ENCODE measurements at places on chromosomes 5 and 9. TPM values are rescaled to one million over a fixed set of nuclear protein-coding genes. Genes with fewer than 3 reads are reported as not detected.

DNA sequence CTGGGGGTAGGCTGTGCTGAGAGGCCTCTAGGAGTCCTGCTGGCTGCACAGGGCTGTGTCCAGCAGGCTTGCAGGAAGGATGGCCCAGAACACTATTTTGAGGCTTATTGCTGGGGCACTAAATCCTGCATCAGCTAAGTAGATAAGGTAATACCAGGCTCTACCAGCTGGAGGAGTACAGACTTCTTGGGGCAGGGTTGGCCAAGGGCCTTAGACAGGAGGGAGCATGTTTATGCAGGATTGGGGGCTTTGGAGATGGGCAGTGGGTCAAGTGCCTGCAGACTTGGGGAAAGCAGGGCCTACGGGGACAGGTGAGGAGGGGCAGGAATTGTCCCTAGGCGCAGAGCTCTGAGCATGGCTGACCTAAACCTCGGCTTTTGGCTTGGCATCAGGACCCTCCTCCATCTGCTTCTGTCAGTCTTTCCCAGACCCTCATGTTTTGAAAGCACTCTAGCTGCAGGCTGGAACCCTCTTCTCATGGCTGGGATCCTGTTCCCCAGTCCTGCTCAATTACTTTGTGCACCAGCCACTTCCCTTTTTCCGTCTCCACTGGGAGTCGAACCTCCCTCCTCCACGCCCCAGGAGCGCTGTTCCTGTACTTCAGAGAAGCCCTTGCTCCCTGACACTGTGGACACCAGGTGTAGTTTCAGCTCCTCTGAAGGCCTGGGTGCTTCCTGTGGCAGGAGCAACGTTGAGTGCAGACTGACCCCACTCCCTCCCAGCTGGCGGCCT lies 61.0 kb upstream of the SPTLC1 start:
- DNase-seq, result no peak
- H3K27me3 ChIP-seq, result peaks cover 3% of the 10 kb centered on the region
- H3K4me1 ChIP-seq, result peaks cover 13% of the 10 kb centered on the region
- no peak overlapping the region for H3K4me3 ChIP-seq
- H3K36me3 ChIP-seq, result no peaks in the 10 kb centered on the region

- no peak for DNase-seq
- peaks cover 8% of the 10 kb centered on the region for H3K27me3 ChIP-seq
- H3K36me3 ChIP-seq, result no peaks in the 10 kb centered on the region
Observed at GRCh38 chr9:125428060-125428901, 166.7 kb downstream of the GAPVD1 start.

- DNase-seq, result no peak
- H3K27me3 ChIP-seq, result no peaks in the 10 kb centered on the region
- no peaks in the 10 kb centered on the region for H3K36me3 ChIP-seq
Observed at GRCh38 chr9:107933097-107933496, 443.5 kb upstream of the KLF4 start.

Gene ANGPTL2
- 0.35 TPM for total RNA-seq

DNA sequence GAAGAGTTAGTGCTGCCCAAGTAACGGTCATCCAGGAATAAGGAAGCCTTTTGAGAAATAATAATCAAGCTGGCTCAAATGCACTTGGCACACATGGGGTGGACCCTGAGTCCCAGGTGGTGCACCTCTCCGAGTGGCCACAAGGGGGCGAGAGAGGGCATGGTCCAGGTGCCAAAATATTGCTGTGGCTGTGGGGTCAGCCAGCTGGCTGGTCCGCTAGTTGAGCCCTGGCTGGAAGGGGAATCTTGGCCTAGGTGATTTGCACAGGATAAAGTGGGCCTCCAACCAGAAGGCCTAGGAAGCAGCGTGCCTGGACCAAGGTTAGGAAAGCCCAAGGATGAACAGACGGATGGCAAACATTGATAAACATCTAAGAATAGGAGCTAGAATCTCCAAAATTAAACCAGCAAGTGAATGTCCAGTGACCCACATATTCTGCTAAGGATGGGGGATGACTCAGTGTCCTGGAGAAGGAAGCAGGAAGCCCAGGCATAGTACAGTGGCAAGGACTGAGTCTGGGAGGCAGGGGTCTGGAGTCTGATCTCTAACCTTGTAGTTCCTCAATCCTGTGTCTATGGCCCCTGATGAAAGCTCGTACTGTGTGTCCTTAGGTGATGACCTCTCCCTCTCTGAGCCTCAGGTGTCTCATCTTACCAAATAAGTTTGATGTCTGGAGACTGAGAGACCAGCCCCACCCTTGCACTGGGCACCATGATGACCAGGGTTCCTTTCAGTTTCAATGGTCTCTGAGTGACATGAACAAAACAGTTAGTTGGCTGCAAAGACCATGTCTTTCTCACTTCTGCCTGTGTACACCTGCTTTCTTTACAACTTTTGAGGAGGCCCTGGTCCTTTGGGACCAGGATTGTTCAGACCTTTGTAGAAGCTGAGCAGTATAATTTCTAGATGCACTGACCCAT lies 19.2 kb upstream of the SHB start:
- H3K4me1 ChIP-seq, result no peaks in the 10 kb centered on the region
- DNase-seq, result peak; percentile 39
- no peak overlapping the region for H3K4me3 ChIP-seq
- no peak overlapping the region for H3K27ac ChIP-seq
- H3K36me3 ChIP-seq, result no peaks in the 10 kb centered on the region

DNA sequence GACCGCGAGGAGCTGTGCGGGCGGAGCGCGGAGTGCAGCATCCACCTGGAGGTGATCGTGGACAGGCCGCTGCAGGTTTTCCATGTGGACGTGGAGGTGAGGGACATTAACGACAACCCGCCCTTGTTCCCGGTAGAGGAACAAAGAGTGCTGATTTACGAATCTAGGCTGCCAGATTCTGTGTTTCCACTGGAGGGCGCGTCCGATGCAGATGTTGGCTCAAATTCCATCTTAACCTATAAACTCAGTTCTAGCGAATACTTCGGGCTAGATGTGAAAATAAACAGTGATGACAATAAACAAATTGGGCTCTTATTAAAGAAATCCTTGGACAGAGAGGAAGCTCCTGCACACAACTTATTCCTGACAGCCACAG lies 590 bp downstream of the PCDHA6 start:
- H3K4me1 ChIP-seq, result no peaks in the 10 kb centered on the region
- no peak for DNase-seq
- H3K27me3 ChIP-seq, result no peaks in the 10 kb centered on the region
- H3K27ac ChIP-seq, result no peak overlapping the region

- no peak overlapping the region for H3K4me3 ChIP-seq
- no peak for DNase-seq
- H3K27me3 ChIP-seq, result no peaks in the 10 kb centered on the region
- H3K27ac ChIP-seq, result no peak overlapping the region
- no peaks in the 10 kb centered on the region for H3K36me3 ChIP-seq
Observed at GRCh38 chr5:68805444-68805843, 288.4 kb upstream of the SLC30A5 start.

DNA sequence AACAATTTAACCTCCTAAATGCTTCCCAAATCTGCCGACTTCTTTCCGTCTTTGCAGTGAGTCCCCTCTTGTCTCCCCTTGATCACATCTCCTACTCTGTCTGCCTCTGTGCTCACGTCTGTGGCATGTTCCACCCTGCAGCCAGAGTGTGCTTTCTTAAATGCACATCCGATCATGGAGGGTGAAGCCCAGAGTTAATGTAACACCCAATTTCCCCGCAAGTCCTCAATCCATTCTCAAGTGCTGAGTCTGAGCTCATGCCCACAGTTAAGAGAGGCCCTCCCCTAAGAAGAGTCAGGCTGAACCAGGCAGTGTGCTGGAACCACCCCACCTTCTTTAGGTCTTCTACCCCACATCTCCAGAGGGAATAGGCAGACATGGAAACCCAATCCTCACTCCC lies 164.8 kb downstream of the EPB41L4A start:
- H3K4me1 ChIP-seq, result no peaks in the 10 kb centered on the region
- H3K4me3 ChIP-seq, result no peak overlapping the region
- DNase-seq, result no peak
- no peak overlapping the region for H3K27ac ChIP-seq

Gene RAI14
- total RNA-seq, result 18.2 TPM

DNA sequence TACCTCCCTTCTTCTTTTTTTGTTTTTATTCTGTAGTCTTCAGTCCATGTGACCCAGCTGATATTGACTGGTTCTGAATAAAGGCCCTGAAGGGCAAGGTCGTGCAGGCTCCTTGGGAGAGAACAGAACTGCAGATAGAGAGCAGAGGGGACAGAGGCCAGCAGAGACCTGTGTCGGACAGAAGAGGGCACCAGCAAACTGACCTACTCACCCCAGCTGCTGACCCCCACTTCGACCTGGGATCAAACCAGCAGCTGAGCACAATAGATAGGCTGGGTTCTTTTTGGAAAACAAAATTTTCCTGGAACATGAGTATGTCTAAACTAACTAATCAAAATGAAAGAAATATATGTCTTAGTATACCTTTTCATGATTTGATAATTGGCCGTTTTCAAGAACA lies 695.1 kb downstream of the NR2F1-AS1 start:
- H3K4me3 ChIP-seq, result no peak overlapping the region
- no peak overlapping the region for H3K27ac ChIP-seq
- no peaks in the 10 kb centered on the region for H3K36me3 ChIP-seq
- peaks cover 48% of the 10 kb centered on the region for H3K4me1 ChIP-seq

GRCh38 chr5:54603372-54603771 lies 85.8 kb downstream of the SNX18 start:
- no peaks in the 10 kb centered on the region for H3K36me3 ChIP-seq
- H3K27ac ChIP-seq, result no peak overlapping the region
- H3K27me3 ChIP-seq, result no peaks in the 10 kb centered on the region
- H3K4me1 ChIP-seq, result no peaks in the 10 kb centered on the region
- H3K4me3 ChIP-seq, result no peak overlapping the region

DNA sequence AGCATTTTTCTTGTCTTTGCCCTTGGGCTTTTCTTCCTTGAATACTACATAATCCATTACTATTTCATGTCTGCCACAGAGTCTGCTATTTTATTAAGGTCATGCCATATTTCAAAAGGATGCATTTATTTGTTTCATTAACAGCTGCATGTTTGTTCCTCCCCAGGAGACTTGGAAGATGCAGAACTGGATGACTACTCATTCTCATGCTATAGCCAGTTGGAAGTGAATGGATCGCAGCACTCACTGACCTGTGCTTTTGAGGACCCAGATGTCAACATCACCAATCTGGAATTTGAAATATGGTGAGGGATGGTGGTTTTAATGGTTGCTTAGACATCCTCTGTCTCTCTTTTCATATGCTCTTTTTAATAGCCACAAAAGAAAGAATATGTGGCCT lies 4.0 kb downstream of the IL7R start:
- DNase-seq, result no peak
- H3K27ac ChIP-seq, result no peak overlapping the region
- no peaks in the 10 kb centered on the region for H3K27me3 ChIP-seq
- H3K4me1 ChIP-seq, result no peaks in the 10 kb centered on the region
- no peak overlapping the region for H3K4me3 ChIP-seq

Gene ABO
- total RNA-seq, result not detected

DNA sequence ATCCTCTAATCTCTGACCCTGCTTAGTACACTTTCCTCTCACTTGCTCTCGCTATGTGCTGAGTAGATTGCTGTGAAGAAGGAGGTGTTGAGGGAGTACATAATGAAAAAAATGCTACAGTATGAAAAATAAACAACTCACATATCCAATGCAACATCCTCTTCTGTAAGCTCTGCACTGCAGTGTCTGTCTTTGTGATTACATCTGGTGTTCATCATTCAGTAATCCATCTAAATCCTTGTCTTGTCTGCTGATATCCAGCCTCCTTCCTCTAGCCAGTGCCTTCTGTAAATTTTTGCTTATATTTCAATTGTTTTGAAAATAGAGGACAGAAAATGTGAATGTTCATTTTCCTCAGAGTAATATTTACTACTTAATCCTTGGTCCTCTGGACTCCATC lies 57.4 kb upstream of the CDH12 start:
- no peak overlapping the region for H3K4me3 ChIP-seq
- no peak overlapping the region for H3K27ac ChIP-seq
- H3K27me3 ChIP-seq, result no peaks in the 10 kb centered on the region
- H3K4me1 ChIP-seq, result no peaks in the 10 kb centered on the region
